ENCODE measurements at places on chromosomes 11 and 22.

DNA sequence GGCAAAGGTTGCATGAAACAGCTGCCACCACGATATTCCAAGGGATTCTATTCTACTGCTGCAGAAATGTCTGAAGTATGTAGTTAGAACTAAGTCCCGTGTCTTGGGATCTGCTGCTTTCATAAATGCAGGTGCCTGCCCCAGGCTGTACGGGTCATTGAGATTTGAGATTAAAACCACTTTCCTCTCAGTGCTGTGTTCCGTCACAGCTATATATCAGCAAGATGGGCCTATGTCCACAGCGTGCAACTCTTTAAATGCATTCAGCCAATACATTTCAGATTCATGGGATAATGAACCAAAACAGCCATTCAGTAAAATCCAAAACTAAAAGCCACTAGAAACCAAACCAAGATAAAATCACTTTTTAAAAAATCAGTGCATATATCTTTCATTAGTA, 107.3 kb upstream of the LUZP2 start:
- DNase-seq: no peak

DNA sequence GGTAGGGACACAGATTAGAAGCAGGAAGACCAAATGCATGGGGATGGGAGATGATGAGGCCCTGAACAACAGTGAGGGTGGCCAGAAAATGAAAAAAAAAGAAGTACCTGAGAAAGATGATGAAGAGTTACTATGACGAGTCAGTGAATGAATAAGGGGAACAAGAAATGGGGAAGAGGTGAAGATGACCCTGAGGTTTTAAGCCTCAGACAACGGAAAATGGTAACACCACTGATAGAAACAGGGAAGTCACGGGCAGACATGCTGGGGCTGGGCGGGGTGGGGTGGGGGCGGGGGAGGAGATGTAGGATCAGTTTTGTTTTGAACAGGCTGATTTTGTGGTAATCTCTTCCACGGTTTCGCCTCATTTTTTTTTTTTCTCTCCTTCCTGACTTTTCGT, 205.1 kb upstream of the CADM1 start:
- DNase-seq: no peak

GRCh38 chr11:58617976-58618557, 4.4 kb upstream of the CNTF start:
- DNase-seq: no peak

- DNase-seq: no peak
Observed at GRCh38 chr11:1377231-1377780, 12.4 kb upstream of the BRSK2 start.

DNA sequence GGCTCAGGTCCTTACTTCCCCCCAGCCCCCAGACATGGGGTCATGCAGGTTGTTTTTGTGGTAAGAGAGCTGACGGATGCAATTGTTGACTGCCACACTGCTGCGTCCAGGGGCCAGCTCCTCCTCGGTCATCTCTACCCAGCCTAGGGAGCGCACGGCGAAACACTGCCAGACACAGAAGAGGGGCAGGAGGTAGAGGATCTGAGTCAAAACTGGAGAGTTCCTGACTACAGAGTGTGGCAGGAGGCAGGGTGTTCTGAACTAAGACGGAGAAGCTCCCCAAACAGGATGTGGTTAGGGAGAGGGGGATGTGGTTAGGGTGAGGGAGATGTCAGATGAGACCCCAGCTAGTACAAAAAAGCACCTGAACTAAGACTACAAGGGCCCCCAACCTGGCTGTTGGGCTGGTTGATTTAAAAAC, 12.3 kb downstream of the SMPD1 start:
- DNase-seq: peak; percentile 72

- no peak for DNase-seq
Observed at GRCh38 chr11:94181943-94182342, 53.3 kb downstream of the PANX1 start.

DNA sequence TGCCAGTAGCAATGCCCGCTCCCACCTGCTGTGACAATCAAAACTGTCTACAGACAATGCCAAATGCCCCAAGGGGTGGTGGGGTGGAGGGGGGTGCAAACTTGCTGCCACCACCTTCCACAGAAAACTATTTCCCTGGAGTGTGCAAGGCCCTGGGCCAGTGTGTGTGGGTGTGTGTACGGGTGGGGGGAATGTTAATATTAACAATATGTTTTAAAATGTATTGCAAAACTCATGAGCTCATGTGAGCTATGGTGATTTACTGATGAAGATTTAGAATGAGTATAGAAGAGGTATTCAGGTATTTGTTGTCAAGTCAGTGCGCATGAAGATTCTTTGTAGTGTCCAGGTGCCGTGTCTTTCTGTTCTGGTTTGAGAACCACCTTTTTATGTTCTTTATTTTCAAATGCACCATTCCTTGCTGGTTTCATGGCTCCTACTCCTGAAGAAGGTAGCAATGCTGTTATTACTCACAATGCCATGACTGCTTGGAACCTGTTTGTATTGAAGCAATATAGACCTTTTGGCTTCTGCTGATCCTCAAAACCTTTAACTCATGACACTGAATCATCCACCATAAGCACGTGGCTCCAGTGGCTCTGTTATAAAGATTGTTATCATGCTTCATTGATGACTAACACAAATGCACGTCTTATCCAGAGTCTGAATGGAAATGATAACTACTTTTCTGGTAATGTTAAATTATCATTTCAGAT, 29.9 kb upstream of the AQP11 start:
- DNase-seq: no peak

- no peak for DNase-seq
Observed at GRCh38 chr22:11627436-11627797, 3900.6 kb upstream of the OR11H1 start.

GRCh38 chr11:46356924-46357482, 9.7 kb downstream of the DGKZ start:
- no peak for DNase-seq

- DNase-seq: no peak
Observed at GRCh38 chr11:1223346-1224110, 662 bp downstream of the MUC5B start.

DNA sequence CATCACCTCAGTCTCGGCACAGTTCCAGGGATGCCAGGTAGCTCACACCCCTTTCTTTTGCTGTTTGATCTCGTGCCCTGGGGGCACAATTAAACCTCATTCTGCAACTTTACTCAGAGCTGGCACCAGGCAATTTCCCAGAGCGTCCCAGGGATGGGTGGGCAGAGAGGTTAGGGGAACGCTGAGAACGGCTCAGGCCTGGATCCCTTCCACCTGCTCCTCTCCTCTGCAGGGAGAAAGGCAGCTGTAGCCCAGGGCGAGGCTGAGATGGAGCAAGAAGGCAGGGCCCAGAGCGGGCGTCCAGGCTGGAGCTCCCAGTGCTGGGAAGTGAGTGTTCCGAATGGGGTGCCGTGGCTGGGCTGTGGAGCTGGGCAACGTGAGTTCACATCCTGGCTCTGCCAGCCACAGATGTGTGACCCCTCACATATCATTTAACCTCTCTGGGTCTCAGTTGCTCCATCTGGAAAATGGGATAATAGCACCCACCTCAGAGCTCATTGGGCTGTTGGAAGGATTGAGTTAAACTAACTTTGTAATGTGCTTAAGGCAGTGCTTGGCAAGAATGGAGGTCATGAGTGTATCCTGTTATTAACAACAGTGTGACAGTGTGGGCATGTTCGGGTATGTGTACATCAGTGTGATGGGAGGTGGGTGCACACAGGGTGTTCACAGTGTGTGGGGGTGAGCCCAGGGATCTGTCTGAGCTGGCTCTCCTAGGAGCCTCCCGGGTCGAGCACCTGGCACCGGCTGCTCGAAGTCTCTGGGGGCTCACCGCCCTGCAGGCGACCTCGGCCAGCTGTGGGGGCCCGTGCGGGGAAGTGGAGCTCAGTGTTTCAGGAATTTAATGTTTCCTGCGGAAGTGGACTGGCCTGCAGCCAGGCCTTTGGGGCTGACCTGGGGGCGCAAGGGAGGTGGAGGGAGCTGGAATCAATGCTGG, 15.5 kb downstream of the OTUB1 start:
- no peak for DNase-seq

DNA sequence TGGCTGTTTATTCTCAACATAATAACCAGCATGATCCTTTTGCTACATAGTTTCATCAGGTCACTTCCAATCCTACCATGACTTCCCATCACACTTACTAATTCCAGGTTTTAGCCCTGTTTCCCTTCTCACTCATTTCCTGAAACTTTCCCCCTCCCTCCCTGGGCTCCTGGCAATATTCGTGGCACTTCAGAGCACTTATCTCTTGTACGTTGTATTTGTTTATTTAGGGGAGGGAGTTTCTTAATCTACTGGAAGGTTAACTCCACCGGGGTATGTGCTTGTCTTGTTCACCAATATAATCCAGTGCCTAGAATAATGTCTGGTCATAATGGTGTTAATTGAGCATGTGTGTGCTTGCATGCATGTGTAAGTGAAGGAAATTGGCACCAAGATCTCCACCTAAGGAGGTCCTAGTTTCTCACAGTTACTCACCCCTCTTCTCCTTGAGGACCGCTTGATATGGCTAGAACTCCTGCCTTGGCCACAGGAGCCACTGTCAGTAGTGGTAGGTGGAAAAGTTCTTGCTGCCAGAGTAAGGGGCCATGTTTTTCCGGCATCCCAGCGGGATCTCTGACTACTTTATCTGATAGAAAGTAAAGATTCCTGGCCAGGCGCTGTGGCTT, 11.7 kb downstream of the EIF3L start:
- DNase-seq: no peak

DNA sequence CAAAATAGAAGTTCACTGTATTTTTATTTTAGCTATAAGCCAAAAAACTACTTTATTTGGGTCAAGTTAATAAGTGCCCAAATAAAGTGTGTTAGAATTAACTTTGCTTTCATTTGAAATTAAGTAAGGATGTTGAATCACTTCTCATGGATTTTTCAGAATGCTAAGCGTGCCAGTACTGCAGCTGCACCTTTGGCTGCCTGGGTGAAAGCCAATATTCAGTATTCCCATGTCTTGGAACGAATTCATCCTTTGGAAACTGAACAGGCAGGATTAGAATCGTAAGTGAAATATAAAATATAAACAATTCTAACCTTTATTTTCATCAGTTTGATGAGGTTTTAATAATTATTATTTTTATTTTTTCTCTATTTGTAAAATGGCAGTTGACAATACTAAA, 113.6 kb downstream of the DYNC2H1 start:
- DNase-seq: no peak

DNA sequence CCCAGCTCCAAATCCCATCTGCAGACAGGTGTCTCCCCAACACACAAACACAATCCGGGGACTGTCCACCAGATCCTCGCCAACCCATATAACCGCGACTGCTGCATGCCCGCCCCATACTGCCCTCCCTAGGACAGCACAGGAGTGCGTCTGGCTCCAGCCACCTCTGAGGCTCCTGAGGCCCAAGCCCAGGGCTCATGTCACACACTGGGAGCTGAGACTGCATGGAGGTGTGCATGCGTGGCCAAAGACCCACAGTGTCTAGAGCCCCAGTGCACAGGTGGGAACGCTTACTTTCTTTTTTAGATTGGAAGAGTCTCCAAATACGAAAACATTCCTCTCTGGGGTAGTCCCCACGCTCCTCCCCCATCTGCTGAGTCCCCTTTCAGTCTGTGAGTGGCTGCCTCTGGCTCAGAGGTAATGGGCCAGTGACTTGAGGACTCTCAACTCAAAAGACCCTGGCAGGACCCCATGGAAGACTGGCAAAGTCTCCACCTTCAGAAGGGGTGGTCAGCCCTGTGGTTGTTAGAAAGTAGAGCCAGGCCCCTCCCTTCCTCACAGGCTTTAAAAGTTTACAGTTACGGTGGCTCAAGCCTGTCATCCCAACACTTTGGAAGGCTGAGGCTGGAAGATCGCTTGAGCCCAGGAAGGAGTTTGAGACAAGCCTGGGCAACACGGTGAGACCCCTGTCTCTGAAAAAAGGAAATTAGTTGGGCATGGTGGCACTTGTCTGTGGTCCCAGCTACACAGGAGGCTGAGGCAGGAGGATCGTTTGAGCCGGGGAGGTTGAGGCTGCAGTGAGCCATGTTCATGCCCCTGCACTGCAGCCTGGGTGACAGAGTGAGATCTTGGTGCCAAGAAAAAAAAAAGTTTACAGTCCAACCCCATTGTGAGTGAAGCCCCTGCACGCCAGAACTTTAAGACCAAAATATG, 2.3 kb downstream of the CBX7 start:
- DNase-seq: no peak

DNA sequence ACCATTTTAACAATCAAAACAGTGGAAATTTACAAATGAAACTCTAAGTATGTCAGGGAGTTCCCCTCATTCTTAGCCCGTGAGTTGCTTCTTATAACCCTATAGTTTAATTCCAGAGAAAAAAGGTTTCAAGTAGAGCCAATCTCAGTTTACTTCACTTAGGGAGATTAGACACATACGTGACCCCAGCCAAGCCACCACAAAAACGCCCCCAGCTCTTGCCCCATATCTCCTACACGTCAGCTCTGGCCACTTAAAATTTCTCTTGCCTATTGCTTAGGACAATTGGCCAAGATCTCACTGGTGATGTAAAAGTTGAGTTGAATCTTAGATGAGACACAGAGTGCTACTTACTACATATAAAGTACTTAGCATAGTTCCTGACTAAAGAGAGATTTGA, 166.4 kb downstream of the ETS1 start:
- DNase-seq: no peak

Measured in activated CD4-positive, alpha-beta T cell treated with anti-CD3 and anti-CD28 coated beads, Interleukin-2, amount 50 U/mL, for 48 hours (primary cell).